RKO (cell line): ENCODE measurements at places on chromosomes 2 and 18.

DNA sequence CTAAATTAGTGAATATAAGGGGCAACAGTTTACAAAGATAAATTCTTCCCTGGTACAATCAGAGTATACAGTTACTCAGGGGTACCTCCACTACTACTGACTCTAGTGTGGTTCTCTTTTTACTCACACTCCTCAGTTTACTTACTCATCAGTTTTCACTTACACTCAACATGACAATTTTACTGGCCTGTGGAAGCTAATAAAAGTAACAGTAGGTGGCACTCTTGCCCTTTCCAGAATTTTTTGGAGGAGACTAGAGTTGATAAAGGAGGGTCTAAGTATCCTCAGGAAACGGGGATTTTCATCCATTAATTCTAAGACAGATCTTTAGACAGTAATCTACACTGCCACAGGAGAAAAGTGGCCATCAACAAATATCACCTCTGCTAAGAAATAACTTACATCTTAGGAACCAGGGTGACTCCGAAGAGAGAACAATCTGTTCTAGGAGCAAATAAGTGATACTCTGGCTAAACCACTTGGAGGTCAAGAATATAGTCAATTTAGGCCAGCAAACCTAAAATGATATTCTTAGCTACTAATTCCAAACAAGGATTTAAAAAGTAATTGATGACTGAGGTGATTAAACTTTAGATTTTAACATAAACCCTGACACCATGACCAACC lies 61.3 kb downstream of the ATL2 start:
- peak; percentile 66 for DNase-seq

DNA sequence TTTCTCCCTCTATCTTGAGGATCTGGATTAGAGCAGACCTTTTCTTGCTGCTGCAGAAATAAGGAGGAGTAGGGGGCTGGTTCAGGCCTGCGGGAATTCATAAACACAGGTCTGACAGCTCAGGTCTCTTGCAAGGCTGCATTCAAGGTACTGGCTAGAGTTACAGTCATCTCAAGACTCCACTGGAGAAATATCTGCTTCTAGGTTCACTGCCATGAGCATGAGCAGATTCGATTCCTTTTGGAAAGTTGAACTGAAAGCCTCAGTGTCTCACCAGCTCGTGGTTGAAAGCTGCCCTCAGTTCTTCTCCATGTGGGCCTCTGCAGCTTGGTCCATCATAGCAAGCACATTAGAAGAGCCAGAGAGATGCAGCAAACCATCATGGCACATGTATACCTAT lies 124.4 kb upstream of the SETBP1 start:
- no peak for DNase-seq

DNA sequence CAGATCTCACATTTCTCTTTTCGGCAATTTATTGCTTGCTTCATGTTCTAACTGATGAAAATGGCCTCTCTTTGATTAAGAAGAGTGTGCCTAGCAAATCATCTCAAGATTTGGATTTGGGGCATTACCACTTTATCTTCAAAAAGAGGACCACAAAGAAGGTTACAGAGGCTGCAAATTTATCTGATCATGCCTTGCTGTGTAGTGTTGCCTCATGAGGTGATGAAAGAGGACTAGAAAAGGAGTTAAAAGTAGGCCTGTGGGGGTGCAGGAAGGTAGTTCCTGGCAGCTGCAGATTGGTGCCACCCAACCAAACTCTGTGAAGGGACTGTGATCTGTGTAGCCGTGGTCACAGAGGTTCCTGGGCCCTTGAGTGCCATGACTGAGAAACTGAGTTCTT lies 69.2 kb downstream of the PRELID3A start:
- no peak for DNase-seq

- DNase-seq, result no peak
These were observed 310.3 kb upstream of the LYPD1 start for GRCh38 chr2:132980304-132980703.

DNA sequence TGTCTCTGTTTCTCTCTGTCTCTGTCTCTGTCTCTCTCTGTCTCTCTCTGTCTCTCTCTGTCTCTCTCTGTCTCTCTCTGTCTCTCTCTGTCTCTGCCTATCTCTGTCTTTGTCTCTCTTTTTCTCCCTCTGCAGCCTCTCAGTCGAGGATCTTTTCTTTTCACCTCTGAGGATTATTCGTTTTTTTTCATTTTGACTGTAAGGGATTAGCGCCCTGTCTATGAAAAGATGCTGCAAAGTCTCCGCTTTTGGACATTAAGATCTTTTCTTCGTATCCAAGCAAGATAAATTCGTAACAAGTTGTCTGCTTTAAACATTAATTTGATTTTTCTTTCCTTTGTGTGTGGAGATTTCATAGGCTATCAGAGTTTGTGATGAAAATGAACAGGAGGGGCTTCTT lies 191.2 kb upstream of the TPO start:
- DNase-seq, result no peak

DNA sequence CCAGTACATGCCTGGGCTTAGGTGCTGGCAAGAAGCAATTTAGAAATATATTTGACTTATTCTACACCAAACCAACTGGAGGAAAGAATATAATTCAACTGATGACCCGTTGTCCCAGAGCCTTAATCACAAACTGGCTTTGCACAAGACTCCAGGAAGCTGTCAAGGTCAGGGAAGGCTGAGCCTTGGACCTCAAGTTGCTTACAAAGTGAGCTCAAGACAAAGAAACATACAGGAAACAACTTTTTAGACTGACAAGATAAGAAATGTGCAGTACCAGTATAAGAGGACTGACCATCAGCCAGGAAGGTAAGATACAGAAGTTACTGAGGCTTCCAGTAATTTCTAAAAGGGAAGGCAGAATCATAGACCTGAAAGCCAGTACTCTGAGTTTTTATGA lies 35.0 kb upstream of the GPR55 start:
- DNase-seq, result no peak

DNA sequence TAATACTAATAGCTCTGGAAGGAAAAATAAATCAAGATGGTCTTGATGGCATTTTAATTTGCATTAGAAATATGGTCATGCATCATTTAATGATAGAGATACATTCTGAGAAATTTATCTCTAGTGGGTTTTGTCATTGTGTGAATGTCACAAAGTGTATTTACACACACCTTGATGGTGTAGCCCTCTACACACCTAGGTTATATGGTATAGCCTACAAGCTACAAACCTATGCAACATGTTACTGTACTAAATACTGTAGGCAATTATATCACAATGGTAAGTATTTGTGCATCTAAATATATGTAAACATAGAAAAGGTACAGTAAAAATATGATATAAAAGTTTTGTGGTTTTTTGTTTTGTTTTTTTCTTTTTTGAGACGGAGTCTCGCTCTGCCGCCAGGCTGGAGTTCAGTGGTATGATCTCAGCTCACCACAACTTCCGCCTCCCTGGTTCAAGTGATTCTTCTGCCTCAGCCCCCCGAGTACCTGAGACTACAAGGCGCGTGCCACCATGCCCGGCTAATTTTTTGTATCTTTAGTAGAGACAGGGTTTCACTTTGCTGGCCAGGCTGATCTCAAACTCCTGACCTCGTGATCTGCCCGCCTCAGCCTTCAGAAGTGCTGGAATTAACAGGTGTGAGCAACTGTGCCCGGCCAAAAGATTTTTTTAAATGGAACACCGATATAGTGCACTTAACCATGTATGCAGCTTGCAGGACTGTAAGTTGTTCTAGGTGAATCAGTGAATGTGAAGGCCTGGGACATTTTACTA lies 83.7 kb upstream of the UBXN4 start:
- no peak for DNase-seq

GRCh38 chr2:16254356-16254965 lies 314.1 kb downstream of the MYCN start:
- no peak for DNase-seq

DNA sequence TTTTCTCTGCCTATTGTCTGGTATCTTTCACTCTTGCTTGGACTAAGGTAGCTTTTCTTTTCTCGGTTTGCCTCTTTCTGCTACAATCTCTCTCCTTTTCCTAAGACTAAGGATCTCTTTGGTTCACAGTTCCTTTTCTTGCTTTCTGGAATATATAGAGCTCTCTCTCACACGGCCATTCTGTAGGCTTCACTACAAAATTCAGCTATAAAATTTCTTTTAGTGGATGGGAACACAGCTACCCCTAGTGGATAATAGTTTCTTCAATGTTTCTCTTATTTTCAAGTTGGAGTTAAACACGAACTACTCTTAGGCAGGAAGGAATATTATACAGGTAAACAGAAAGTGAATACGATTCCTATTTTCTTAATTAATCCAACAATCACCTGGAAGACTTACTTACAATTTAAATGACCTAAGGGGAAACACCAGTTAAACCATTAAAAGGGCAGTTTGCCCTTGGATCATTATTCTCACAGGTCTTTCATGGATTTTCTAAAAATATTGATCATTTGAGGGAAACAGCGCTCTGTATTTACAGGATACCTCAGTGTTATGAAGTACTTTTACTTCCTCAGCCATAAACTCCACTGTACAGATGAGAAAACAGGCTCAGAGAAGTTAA lies 140.5 kb downstream of the LRP2 start:
- peak; percentile 48 for DNase-seq

- peak; percentile 70 for DNase-seq
These were observed 61.4 kb downstream of the TTC39C start for GRCh38 chr18:24075767-24076597.

DNA sequence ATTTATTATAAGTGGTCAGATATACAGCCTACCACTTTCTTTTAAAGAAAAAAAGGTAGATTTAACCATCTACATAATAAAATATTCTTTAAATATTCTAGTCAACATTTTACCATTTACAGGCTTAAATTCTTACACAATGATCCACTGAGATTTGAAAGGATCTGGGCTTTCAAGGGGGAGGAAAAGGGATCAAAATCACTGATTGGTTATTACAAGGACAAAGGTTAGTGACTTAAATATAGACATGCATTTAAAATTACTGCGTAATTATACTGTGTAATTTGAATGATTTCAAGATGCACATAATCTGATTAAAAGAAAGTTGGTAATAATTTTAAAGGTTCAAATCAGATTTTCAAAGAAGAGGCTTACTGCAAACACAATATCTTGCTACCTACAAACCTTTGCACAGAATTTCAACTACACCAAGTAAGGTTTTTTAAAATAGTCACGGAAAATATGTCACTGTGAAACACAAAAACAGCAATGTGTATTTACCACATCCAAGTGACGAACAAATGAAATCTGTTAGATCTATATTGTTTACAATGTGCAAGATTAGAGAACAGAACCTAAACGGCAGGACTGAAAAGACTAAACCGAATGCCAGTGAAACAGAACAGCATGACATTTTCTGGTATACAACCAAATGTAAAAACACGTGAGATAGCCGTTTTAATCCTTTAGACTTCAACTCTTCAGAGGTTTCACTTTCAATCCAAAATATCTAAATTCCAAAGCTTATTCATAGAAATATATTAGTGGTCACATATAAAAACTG lies 40.8 kb downstream of the RTN4 start:
- no peak for DNase-seq

DNA sequence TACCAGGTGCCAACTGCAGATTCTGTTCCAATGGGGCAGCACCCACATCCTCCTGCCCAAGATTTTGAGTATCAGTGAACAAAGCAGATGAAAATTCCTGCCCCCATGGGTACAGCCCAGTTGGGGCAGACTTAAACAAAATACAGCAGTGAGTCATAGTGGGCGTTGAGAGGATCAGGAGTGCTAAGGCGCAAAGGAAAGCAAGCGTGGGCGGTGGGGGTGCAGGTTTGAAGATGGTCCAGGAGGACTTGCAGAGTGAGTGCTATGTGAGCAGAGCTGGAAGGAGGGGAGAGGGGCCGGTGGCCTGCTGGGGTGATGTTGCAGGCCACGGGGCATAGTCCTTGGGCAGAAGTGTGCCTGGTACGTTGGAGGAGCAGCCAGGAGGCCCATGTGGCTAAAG lies 24.7 kb downstream of the STEAP3 start:
- no peak for DNase-seq

- DNase-seq, result no peak
These were observed 3.8 kb downstream of the MZT2B start for GRCh38 chr2:130185896-130186295.

- DNase-seq, result no peak
These were observed 82.6 kb upstream of the TNP1 start for GRCh38 chr2:216942465-216942864.

DNA sequence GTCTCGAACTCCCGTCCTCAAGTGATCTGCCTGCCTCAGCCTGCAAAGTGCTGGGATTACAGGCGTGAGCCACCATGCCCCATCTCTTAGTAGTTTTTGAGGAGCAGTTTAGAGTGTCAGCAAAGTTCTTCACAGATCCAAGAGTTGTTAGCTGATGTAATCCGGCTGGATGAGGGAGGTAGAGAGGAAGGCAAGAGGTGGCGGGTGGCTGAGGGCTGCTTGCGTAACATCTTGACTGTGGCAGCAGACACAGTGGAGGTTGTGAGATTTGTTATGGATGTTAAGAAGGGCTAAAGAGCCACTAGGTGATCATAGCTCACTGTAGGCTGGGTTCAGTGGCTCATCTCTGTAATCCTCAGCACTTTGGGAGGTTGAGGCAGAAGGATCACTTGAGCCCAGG lies 19.5 kb upstream of the FAM136A start:
- no peak for DNase-seq

GRCh38 chr18:54086863-54087262 lies 137.6 kb downstream of the MBD2 start:
- DNase-seq, result no peak

- peak; percentile 73 for DNase-seq
These were observed 9.8 kb upstream of the MREG start for GRCh38 chr2:216023055-216023648.

- DNase-seq, result peak; percentile 82
These were observed 330.2 kb upstream of the FANCL start for GRCh38 chr2:58571181-58571852.

- no peak for DNase-seq
These were observed 101.8 kb upstream of the NDUFV2 start for GRCh38 chr18:9000733-9001132.

DNA sequence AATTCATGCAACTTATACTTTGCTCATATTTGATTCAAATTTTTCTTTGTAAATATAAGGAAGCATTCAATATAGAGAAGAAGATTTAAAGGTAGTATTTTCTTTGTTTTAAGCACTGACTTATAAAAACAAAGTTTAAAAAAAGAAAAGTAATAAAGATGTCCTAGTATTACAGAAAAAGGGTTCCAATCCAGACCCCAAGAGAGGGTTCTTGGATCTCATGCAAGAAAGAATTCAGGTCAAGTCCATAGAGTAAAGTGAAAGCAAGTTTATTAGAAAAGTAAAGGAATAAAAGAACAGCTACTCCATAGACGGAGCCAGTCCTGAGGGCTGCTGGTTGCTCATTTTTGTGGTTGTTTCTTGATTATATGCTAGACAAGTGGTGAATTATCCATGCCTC lies 267.9 kb downstream of the CTNNA2 start:
- no peak for DNase-seq

DNA sequence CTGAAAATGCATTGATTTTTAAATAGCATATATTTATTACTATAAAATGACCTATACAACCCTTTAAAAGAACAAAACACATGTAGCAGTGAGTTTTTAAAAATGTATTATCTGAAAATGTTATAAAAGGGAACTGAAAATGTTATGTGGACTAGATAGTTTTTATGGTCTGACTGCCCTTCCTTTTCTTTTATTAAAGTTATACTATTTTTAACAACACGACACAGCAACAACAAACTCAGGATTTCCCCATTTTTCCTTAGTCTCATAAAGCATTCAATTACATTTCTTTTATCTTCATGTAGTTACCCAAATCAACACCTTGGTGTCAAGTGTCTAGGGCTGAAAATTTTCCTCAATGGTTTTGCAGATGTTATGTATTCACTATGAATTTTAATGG lies 132.8 kb upstream of the TMEFF2 start:
- DNase-seq, result no peak
